ENCODE measurements at places on chromosomes 1 and 21.
A peak's percentile ranks its signal among the peaks of the same experiment; 100 is the strongest.

DNA sequence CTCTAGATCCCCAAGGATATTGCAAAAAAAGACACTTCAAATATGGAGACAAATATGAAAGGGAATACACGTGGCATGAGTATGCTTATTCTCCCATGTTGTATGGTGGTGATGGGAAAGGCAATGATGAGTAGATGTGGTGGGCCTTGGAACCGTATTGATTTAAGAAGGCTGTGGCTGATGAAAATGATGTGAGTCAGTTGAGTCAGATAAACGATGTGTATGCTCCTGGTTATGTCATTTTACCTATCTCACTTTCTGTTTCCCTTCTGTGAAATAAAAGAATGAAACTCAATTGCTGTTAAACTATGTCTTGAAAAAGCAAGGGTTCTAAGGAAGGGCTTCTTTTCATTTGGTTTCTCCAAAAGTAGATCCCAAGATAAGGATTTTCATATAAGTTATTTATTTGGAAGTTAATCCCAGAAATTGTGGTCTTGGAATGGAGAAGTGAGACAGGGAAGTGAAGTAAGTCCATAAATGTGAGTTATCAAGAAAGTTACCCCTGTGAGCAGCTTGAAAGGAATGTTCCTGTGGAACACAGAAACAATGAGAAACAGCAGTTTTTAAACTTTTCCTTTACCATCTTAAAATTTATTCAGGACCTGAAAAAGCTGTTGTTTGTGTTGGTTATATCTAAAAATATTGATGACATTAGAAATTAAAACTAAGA lies 292.0 kb downstream of the DUSP10 start:
- no peak for DNase-seq

DNA sequence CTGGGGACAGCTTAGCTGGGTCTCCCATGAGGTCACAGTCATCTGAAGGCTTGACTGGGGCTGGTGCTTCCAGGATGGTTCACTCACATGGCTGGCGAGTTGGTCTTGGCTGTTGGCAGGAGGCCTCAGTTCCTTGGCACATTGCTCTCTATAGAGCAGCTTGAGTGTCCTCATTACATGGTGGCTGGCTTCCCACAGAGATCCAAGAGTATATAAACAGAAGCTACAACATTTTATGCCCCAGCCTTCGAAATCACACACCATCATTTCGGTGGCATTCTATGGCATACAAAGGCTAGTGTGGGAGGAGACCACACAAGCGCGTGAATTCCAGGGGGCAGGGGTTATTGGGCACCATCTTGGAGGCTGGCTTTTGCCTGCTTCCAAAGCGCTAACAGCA lies 63.0 kb downstream of the ALPL start:
- no peak for DNase-seq

GRCh38 chr1:166980818-166981217 lies 5.5 kb upstream of the ILDR2 start:
- DNase-seq: no peak

DNA sequence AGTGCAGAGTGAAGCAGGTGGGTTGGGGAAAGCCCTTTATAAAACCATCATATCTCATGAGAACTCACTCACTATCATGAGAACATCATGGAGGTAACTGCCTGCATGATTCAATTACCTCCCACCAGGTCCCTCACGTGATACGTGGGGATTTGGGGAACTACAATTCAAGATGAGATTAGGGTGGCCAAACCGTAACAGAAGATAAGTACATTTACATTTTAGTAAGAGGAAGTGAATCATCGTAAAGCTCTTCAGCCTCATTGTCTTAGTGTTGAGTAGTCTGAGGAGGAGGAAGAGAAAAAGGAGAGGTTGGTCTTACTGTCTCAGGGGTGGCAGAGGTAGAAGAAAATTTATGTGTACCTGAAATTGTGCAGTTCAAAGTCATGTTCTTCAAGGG lies 1053.4 kb upstream of the ADGRL4 start:
- DNase-seq: no peak

GRCh38 chr1:155940993-155941844 lies at the start of gene RXFP4:
RXFP4 (plus strand) TSS chr1:155941638; CDS start chr1:155941710, 72 bp downstream.
- DNase-seq: no peak

DNA sequence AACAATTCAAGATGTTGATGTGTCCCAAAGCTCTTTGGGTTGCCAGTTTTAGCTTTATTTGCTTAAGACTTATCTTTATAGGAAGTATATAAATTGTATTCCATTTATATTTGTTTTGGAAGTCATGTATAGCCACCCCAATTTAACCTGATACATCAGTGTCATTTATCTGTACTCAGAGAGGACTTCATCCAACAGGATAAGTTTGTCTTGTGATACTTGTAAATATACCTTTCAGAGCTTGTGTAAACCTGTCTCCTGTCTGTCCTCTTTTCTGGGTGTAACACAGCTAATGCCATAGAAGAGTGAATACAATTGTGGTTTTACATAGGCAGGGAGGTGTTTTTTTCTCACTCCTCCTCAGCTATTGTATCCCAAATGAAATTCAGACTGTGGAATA lies 10.4 kb downstream of the PTGFR start:
- no peak for DNase-seq

DNA sequence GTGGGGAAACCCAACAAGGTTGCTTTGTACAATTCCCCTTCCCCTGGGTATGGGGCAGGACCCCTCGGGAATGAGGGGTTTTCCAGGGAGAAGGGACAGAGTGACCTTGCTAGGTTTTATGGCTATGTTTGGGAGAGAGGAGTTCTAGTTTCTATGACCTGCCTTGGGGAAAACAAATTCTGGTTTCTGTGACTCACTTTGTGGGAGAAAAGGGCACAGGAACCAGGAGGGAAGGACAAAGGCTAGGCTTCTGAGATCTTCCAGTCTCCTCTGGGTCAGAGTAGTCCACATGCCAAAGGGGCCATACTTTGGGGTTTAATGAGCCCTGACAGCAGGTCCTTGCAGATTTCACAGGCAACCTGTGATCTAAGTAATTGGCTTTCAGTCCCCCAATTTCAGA lies 5.5 kb upstream of the PTGER3 start:
- no peak for DNase-seq

DNA sequence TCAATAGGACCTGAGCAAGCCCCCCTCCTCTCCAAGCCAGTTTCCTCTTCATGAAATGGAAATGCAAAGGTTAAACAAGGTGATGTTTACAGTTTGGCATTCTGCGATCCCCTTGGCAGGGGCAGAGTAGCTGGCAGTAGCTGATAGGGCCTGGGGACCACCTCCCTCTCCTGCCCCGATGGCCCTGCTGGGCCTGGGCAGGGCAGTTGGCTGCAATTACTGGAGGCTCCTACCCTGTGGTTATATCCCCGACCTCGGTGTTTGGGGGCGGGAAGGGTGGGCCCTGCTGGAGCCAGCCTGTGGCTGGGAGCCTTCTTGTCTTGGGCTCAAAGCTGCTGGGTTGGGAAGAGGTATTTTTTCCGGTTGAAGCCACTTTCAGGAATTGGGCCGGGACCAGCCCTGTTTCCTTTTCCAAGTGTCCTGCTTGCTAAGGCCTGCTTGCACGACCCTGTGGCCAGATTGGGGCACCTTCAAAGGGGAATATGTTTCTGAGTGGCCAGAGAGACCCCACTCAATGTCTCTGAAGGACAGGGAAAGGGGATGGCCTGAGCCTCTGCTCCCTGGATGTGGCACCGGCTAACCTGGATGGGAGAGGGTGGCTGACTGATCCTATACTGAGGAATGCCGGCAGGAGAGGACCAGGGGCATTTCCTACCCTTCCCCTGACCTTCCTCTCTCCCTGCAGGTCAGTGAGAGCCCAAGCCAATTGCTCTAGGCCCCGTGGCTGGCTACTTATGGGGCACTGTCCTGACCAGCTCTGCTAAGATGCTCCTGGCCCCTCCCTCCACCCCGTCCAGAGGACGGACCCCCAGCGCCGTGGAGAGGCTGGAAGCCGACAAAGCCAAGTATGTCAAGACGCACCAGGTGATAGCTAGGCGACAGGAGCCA lies 1.9 kb downstream of the FAM110D start:
- DNase-seq: no peak

GRCh38 chr1:23118957-23119792 lies 49.5 kb downstream of the LUZP1 start:
- peak; percentile 62 for DNase-seq

GRCh38 chr1:56302878-56303277 lies 276.5 kb downstream of the PLPP3 start:
- DNase-seq: no peak

DNA sequence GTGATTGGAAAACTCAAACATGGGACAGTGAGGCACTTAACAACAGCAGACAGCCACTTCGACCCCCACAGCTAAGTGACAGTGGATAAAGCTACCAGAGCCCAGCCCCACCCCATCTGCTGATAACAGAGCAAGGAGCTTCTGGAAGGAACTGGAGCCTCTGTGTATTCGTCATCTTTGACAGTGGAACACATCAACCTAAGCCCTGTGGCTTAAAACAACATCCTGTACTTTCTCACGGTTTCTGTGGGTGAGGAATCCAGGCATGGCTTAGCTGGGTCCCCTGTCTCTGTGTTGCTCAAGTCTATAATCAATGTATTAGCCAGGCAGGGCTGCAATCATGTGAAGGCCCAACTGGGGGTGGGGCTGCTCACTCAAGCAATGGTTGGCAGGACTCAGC lies 18.4 kb upstream of the SIPA1L2 start:
- no peak for DNase-seq

DNA sequence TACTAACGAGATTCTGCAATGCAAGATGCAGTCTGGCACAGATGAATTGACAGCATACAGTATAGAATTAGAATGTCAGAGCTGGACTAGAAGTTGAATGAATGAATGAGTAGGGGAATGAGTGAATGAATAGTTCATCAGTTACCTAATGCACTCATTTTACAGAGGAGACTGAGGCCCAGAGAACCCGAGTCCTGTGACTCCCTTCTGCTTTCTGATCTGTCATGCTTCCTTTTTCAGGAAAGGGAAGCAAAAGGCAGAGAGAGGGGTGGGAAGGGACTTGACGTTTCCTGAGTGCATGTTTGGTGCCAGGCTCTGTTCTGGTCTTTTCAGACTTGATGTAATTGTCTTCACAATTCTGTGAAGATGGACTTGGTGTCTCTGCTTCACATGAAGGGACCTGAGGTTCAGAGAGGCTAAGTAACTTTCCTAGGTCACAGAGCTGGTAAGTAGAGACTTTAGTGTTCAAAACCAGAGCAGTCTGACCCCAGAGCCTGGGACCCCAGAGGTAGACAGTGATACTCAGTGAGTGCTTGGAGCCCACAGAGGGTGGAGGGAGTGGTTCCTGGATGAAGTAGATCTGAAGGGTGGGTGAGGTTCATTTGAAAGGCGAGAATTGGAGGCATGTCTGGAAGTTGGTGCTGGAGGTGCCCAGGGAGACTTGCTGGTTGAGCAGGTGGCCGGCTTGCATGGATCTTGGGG lies 8.0 kb upstream of the MEX3A start:
- DNase-seq: no peak

GRCh38 chr21:17402937-17403336 lies 109.9 kb upstream of the CXADR start:
- DNase-seq: no peak

DNA sequence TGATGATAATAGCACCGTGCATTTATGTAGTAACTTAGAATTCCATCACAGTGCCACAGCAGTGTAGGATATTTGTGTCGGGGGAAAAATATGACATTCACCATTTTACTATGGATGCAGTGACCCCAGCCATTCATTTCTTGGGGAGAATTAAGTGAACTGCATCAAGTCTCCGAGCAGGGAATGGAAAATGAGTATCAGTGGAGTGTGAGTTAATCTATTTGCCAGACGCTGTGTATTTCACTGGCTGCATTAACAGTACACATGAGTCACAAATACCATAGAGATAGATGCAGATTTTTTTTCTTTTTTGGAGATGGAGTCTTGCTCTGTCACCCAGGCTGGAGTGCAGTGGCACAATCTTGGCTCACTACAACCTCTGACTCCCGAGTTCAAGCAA lies 33.8 kb upstream of the SLC45A1 start:
- DNase-seq: no peak

DNA sequence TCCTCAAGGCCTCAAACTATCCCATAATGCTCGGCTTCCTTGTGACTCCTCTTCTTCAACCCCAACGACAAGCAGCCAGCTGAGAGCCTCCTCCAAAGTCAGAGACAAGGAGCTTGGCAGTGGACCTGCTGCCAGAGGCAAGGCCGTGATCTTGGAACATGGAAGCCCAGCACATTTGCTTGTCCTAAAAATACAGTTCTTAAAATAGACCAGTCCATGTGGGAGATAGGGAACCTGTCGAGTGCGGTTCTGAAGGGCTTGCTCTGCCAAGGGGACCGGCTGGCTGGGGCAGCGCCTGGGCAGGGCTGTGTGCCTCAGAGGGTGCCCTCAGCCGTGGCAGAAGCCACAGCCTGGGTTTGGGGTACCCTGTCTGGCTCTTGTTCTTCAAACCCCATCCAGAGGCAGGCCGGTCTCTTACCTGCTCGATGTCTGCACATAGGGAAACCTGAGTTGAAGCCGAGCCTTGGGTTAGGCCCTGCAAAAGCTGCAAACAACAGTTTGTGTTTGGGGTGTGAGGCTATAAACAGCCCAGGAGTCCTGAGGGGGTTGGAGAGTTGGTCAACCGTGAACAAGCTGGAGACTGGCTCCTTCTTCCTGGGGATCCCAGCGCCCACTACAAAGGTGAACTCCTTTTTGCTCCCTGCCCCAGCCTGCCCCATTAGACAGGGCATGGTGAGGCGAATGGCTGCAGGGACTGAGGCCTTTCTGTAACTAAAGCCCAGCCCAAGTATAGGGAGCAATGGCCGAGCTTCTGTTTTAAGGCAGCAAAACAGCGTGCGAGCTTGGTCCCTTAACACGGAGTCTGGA lies 228.8 kb downstream of the CAMTA1 start:
- no peak for DNase-seq

DNA sequence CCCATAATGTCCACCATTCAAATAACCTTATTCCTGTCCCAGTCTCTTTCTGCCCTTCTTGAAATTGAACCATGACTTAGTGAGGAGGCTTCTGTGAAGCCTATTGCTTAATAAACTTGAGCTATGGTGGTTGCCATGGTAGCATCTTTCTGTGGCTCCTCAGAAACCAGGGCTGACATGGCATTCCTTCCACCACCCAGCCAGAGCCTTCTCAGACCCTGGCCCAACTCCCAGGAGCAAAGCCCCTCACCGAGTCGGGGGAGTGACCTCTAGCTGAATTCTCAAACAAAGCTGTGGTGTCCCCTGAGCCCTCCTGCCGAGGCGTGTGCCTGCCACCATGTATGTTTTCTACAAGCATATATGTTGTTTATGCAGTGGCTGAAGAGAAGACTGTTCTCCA lies 259.1 kb downstream of the CACNA1E start:
- DNase-seq: no peak

DNA sequence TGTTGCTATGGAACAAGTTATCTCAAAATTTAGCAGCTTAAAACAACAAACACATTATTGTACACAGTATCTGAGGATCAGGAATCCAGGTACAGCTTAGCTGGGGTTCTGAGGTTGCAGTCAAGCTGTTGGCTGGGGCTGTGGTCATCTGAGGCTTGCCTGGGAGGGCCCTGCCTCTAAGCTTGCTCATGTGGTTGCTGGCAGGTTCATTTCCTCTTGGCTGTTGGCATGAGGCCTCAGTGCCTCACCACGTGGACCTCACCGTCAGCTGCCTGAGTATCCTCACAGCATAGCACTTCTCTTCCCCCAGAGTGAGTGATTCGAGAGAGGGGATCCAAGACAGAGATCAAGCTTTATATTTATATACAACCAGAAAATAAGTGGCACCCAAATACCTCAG lies 18.6 kb downstream of the NTPCR start:
- no peak for DNase-seq

- DNase-seq: peak; percentile 52
These were observed 1.1 kb downstream of the AGTRAP start for GRCh38 chr1:11736746-11737639.

All from activated naive CD4-positive, alpha-beta T cell treated with anti-CD3 and anti-CD28 coated beads, Interleukin-2, amount 10 ng/mL, durations not matched to agents 7 days and 5 days (primary cell).